ENCODE measurements at places on chromosomes 2 and 18. TPM values are rescaled to one million over a fixed set of nuclear protein-coding genes. Genes with fewer than 3 reads are reported as not detected.

GRCh38 chr2:235411905-235412485 is 81.8 kb upstream of the AGAP1 start:
- H3K27me3 ChIP-seq, result no peaks in the 10 kb centered on the region
- no peak overlapping the region for H3K4me3 ChIP-seq
- H3K4me1 ChIP-seq, result no peaks in the 10 kb centered on the region
- no peak for DNase-seq
- no peak overlapping the region for H3K27ac ChIP-seq

The AGXT gene
- total RNA-seq, result not detected

DNA sequence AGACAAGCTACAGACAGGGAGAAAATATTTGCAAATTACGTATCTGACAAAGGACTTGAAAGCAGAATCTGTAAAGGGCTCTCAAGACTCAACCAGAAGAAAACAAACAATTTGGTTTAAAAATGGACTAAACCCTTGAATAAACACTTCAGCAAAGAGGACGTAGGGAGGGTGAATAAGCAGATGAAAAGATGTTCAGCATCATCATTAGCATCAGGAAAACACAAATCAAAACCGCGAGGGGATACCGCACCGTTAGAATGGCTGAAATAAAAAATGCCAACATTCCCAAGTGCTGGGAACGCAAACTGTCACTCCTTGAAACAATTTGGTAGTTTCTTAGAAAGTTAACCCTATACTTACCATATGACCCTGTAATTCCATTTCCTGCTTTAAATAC is 136.7 kb downstream of the MBP start:
- no peaks in the 10 kb centered on the region for H3K36me3 ChIP-seq
- no peaks in the 10 kb centered on the region for H3K4me1 ChIP-seq

- peaks cover 20% of the 10 kb centered on the region for H3K4me1 ChIP-seq
- no peaks in the 10 kb centered on the region for H3K27me3 ChIP-seq
- no peak for DNase-seq
Measured at GRCh38 chr2:24521975-24522639, 31.1 kb downstream of the NCOA1 start.

GRCh38 chr2:233063976-233064411 is 3.9 kb downstream of the INPP5D start:
- peaks cover 5% of the 10 kb centered on the region for H3K4me1 ChIP-seq
- H3K36me3 ChIP-seq, result no peaks in the 10 kb centered on the region
- no peaks in the 10 kb centered on the region for H3K27me3 ChIP-seq
- DNase-seq, result no peak
- H3K27ac ChIP-seq, result no peak overlapping the region

The UGT1A3 gene
- total RNA-seq, result not detected

The FBXO41 gene
- total RNA-seq, result 0.22 TPM

The RBKS gene
- total RNA-seq, result 4.4 TPM

- H3K27ac ChIP-seq, result no peak overlapping the region
- H3K4me1 ChIP-seq, result peaks cover 4% of the 10 kb centered on the region
- H3K36me3 ChIP-seq, result no peaks in the 10 kb centered on the region
- no peak for DNase-seq
- no peak overlapping the region for H3K4me3 ChIP-seq
- H3K27me3 ChIP-seq, result peaks cover 2% of the 10 kb centered on the region
Measured at GRCh38 chr2:230985519-230986231, 10.2 kb upstream of the SPATA3 start.

The B4GALT6 gene
- total RNA-seq, result 9.4 TPM

DNA sequence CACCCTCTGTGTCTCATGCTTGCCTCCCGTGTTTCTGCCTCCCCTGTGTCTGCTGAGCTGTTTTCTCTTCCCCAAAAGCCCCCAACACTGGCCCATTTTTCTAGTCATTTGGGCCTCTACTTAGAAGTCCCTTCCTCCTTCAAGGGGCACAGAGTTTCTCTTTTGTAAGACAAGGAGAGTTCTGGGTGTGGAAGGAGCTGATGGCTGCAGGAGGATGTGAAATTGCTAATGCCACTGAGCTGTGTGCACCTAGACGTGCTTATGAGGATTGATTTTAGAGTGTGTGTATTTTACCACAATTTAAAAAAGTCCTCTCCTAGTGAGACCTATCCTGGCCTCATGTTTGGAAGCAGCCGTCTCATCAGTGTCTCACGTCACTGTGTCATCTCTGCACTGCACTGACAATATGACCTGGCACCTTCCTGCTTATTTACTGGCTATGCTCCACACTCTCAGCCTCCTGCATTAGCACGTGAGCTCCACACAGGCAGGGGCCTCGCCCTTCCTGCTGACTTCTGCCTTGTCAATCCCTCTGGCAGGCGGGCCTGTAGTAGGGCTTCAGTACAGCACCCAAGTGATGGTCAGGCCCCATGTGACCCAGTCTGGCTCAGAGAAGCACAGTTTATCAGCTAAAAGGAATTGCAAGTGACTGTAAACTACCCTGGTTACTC is 8.0 kb upstream of the MBP start:
- H3K4me1 ChIP-seq, result no peaks in the 10 kb centered on the region
- no peaks in the 10 kb centered on the region for H3K36me3 ChIP-seq
- DNase-seq, result no peak
- no peak overlapping the region for H3K4me3 ChIP-seq

- H3K4me1 ChIP-seq, result no peaks in the 10 kb centered on the region
- no peaks in the 10 kb centered on the region for H3K27me3 ChIP-seq
- DNase-seq, result no peak
- no peak overlapping the region for H3K27ac ChIP-seq
Measured at GRCh38 chr2:165305391-165306096, 66.3 kb downstream of the SCN2A start.

The DSG1 gene
- total RNA-seq, result not detected

DNA sequence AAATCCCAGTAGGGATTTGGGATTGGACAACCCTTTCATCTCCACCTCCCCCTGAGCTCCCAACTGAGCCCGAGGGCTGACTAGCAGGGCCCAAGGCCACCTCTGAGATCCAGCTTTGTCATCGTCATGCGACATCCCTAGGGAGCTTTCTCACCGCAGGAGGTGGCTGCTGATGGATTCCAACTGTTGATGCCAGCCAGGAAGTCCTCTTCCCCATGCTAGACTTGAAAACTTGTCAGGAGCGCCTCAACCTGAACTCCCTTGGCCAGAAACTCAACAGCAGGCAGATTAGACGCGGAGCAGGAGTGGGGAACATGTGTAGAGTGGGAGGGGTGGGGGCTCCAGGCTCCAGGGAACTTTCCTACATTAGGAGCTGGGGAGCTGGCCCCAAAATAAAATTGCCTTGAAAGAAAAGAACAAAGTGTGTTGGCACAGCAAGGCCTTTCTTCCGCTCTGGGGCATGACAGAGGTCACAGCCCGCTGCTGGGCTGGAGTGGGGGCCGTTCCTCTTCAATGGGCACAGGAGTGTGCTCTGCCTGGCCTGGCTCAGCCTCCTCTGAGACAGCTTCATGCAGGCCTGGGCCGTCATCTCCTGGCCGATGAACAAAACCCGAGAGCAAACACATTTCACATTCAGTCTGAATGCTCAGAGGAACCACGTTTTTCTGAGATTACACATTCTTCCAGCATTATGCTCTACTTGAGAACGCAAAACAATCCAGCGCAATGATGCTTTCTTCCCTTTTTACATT is 34.5 kb downstream of the EMILIN2 start:
- DNase-seq, result peak; percentile 82
- H3K27ac ChIP-seq, result no peak overlapping the region
- no peaks in the 10 kb centered on the region for H3K36me3 ChIP-seq
- H3K4me3 ChIP-seq, result no peak overlapping the region
- no peaks in the 10 kb centered on the region for H3K4me1 ChIP-seq
- no peaks in the 10 kb centered on the region for H3K27me3 ChIP-seq

The MTCL1 gene
- total RNA-seq, result 2.1 TPM

DNA sequence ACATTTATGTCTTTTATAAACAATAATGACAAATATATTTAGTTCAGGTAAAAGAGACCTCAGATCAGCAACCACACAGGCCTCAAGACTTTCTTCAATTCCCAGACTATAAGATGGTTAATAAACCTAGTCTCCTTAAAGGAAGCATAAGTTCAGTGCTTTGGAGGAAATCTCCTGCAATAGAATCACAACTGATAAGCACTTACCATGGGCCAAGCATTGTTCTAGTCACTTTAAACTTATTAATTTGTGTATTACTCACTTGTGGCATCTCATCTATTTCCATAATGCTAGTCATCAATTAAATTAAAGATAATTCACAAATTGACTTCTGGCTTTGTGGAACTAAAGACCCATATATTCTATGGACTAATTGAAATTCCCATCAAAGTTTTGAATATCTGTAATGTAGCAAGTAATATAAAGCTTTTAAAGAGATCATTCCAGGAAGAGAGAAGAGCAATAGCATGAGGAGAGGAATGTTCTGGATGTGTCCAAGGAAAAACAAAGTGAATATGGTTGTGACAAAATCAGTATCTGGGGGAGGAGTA is 42.2 kb downstream of the COL3A1 start:
- no peaks in the 10 kb centered on the region for H3K36me3 ChIP-seq
- H3K4me3 ChIP-seq, result no peak overlapping the region
- no peaks in the 10 kb centered on the region for H3K4me1 ChIP-seq
- no peaks in the 10 kb centered on the region for H3K27me3 ChIP-seq

DNA sequence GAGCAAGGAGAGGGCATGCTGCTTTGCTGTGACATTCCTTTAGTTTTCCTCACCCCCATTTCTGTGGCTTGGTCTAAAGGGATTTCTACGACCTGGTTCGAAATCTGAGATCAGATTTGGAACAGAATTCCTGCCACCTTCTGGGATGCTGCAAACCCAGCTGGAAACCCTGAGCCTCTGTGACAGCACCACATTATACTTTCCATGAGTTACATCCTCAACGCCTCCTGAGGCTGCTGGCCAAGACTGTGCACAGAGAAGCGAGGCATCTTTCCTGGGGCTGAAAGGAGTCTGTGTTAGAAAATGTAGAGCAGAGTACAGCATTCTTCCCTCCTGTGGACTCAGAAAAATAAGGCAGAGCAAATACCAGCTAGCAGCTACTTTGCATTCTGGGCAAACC is 138.1 kb upstream of the CHAC2 start:
- no peak overlapping the region for H3K4me3 ChIP-seq
- H3K27ac ChIP-seq, result no peak overlapping the region
- H3K4me1 ChIP-seq, result no peaks in the 10 kb centered on the region
- no peak for DNase-seq

- peak overlapping the region; percentile 97 for H3K4me3 ChIP-seq
- H3K36me3 ChIP-seq, result no peaks in the 10 kb centered on the region
- H3K27ac ChIP-seq, result peak overlapping the region; percentile 98
- no peak for DNase-seq
- no peaks in the 10 kb centered on the region for H3K27me3 ChIP-seq
Measured at GRCh38 chr2:26033270-26033817, 540 bp upstream of the RAB10 start.

GRCh38 chr18:1394966-1395365 is 490.3 kb downstream of the ADCYAP1 start:
- H3K27ac ChIP-seq, result no peak overlapping the region
- no peaks in the 10 kb centered on the region for H3K4me1 ChIP-seq
- no peak overlapping the region for H3K4me3 ChIP-seq
- H3K27me3 ChIP-seq, result no peaks in the 10 kb centered on the region

The ZNF385B gene
- 21.5 TPM for total RNA-seq

GRCh38 chr2:3288470-3289170 is 89.0 kb downstream of the EIPR1 start:
- H3K4me1 ChIP-seq, result no peaks in the 10 kb centered on the region
- no peaks in the 10 kb centered on the region for H3K27me3 ChIP-seq
- no peak overlapping the region for H3K27ac ChIP-seq
- no peaks in the 10 kb centered on the region for H3K36me3 ChIP-seq
- no peak overlapping the region for H3K4me3 ChIP-seq

DNA sequence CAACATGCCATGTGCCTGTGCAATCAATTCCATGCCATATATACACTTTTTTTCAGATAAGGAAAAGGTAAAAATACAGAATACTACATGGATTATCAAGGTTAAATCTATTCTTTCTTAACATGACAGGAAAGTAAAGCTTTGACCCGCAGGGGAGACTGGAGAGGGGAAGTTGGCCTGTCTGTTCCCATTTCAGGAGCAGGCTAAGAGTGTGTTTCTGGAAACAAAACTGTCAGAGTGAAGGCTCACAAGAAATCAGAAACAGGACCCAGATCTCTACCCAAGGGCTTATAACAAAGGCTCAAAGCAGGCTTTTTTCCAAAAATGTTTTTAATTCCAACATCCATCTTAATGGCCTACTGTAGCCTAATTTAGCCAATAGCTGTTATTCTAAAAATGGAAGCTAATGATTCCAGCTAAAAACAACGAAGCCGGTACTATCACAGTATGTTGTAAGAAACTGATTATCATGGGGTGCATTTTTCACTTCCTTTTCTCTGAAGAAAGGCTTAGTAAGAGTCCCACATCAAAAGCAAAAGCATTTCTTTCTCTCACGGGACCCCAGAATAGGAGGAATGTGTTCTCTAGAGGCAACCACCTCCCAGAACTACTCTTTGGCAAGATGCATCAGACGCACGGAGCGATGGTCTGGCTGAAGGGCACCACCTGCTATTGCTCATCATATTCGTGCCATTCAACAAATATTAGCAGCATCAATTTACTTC is 41.4 kb downstream of the FECH start:
- H3K27ac ChIP-seq, result no peak overlapping the region
- H3K4me3 ChIP-seq, result no peak overlapping the region
- no peaks in the 10 kb centered on the region for H3K4me1 ChIP-seq
- H3K36me3 ChIP-seq, result peaks cover 9% of the 10 kb centered on the region
- no peak for DNase-seq
- no peaks in the 10 kb centered on the region for H3K27me3 ChIP-seq

DNA sequence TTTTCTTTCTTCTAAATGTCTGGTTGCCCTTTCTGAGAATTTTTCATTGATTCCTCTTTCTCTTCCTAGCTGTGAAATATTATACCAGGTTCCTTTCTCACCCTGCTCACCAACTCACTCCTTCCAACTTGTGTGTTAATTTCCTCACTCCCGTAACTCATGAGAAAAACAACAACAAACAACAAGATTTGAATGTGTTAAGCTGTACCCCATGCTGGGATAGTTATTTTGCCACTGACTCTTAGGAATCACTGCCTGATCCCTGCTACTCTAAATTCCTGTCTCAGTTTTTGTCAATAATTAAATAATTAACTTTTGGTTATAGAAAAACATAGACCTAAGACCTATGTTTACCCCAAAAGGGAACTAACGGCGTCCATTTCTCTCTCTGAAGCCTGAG is 242.7 kb downstream of the DPP10 start:
- no peaks in the 10 kb centered on the region for H3K4me1 ChIP-seq
- H3K27ac ChIP-seq, result no peak overlapping the region
- no peaks in the 10 kb centered on the region for H3K36me3 ChIP-seq
